ENCODE measurements at places on chromosomes 7 and 10.

DNA sequence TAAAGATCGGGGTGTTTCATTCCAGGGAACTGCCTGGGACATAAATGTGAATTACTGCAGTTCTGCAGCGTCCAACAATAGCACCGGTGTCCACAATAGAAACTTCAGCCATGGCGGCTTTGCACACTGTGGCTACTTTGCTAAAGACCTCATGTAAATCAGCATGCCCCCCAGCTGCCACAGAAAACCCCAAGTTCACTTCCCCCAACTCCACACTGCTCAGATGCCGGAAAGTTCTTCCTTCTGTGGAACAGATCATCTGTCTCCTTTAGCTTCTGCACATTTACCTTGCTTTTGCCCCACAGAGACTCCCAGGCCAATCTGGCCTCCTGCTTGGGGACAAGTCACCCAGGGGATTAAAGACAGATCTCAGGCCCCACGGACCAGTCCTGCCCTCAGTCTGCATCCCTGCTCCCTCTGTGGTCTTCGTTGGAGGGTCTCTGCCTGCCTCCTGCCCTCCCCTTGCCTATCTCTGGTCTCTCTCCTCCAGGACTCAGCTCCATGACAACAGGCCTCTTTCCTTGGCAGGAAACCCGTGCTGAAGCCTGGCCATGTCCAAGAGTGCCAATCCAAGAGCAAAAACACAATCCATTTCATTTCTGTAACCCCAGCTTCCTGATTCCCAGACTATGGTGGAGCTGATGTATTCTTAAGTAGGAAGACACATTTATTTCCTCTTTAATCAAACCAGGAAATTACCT, 403.2 kb downstream of the RPS24 start:
- DNase-seq, result no peak

DNA sequence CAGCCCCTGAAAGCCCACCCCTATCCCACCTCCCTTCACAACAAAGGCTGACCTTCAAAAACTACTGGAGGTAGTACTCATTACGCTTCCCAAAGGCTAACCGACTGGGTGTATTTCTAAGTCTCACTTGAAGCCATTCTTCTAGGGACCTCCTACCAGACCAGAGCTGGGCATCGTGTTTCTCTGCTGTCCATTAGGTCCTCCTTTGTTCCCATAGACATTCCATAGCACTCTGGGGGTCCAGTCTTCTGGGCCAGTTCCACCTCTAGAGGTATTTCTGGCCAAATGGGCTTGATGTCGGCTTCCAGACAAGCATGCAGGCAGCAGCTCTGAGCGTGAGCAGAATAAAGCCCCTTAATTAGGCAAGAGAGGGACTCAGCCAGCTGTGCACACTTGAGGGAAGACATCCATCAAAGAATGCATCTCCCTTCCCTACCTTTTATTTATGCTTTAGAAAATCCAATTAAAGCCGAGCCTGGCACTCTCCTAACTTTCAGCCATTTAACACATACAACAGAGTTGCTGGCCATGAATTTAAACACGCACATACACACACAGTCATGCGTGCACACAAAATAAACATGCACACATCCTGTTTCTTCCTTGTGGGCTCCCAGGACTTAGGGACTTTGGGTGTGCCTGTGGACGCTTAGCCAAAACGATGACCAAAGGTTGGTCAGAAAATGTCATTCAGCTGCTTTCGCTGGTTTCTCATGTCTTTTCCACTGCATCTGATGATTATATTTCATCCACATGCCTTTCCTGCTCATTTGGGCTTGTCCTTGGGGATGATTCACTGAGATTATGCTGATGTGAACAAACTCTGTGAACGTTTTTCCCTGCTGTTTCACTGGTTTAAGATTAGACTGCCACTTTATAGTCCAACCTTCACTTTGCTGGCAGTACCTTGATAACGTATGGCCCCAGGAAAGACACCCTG, 362.0 kb upstream of the NFE2L3 start:
- no peak for DNase-seq

DNA sequence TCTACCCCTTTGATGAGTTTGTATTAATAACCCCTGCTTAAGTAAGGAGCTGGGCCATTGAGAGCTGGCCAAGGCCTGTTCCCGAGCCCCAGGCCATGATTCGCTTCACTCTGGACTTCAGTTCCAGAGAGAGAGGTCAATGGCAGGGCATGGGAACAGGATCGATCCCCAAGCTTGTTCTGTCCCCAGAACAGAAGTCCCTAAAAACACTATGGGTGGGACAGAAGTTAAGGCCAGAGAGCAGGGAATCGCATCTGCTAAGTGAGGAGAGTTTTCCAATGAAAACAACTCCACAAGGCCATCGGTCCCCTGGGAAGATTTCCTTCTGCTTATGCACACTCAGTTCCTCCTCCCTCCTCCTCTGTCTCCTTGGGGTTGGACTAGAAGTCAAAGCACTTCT, 159.6 kb downstream of the LSM5 start:
- DNase-seq, result no peak

DNA sequence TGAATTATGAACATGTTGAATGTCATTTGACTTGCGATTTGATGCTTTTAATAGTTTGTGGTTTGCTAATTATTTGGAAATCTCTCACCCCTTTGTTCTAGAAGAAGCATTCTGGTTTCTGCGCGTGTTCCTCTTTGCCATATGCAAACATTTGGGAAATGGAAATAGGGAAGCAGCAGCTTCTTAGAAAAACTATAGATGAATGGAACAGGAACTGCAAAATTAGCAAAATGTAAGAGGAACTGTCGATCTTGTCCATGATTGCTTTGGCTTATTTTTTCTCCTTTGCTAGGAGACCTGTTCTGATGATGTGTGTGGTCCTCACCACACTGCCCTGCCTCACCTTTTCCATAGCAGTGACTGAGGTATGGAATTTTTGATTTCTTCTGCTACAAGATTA, 19.0 kb downstream of the TMEM236 start:
- no peak for DNase-seq

- no peak for DNase-seq
Measured at GRCh38 chr10:75825661-75826060, 394.2 kb downstream of the LRMDA start.

DNA sequence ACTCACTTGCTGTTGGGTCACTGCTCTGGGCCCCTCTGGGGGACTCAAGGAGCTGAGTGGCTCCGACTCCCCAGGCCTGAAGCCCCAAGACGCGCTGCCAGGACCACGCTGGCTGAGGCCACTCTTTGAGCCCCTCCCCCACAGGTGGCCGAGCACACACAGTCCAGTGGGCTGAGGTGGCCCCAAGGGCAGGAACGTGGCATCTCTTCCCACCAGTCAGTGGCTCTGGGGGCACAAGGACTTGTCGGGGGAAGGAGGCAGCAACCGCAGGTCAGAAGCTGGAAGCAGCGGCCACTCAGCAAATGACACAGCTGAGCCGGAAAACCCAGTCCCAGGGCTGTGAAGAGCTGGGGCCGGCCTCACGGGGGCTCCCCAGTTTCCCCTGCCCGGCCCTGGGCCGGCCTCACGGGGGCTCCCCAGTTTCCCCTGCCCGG, 24.1 kb downstream of the GRIFIN start:
- no peak for DNase-seq

- DNase-seq, result no peak
Measured at GRCh38 chr10:106338486-106338885, 826.0 kb downstream of the SORCS1 start.

GRCh38 chr10:90481326-90481923, 376.4 kb downstream of the HTR7 start:
- DNase-seq, result no peak
